Fibroblast of skin of left biceps (primary cell): ENCODE measurements at places on chromosomes 6 and 20.

- DNase-seq: no peak
These were observed 239.7 kb downstream of the TTLL2 start for GRCh38 chr6:167564416-167565250.

- DNase-seq: no peak
These were observed 56.9 kb downstream of the LY86 start for GRCh38 chr6:6645261-6645917.

DNA sequence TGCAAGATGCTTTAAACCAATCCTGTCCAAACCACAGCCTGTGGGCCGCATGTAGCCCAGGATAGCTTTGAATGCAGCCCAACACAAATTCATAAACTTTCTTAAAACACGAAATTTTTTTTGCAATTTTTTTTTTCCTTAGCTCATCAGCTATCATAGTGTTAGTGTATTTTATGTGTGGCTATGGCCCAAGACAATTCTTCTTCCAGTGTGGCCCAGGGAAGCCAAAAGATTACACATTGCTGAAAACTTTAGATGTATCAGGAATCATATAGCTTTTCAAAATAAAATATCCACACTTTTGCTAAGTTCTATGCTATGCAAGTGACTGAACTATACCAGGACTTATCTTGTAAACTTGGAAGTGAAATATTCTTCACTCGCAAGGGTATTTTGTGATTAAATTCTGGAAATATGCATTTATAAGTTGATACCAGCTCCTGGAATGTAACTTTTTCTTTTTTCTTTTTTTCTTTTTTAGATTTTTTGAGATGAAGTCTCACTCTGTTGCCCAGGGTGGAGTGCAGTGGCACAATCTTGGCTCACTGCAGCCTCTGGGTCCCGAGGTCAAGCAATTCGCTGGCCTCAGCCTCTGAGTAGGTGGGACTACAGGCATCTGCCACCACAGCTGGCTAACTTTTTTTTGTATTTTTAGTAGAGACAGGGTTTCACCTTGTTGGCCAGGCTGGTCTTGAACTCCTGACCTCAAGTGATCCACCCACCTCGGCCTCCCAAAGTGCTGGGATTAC is 49.8 kb downstream of the MTHFD1L start:
- DNase-seq: no peak

DNA sequence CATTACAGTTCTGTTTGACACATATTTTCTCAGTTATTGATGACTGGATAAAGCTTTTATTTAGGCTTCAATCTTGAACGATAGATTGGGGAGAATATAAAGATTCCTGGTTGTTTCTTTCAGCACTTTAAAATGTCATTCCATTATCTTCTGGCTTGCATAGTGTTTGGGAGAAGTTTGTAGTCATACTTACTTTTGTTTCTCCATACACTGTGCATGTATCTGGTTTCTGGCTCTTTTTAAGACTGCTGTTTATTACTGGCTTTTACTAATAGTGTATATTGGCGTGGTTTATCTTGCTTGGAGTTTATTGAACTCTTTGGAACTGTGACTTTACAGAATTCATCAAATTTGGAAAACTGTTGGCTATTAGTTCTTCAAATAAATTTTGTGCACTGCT is 49.2 kb downstream of the RGS17 start:
- DNase-seq: no peak

DNA sequence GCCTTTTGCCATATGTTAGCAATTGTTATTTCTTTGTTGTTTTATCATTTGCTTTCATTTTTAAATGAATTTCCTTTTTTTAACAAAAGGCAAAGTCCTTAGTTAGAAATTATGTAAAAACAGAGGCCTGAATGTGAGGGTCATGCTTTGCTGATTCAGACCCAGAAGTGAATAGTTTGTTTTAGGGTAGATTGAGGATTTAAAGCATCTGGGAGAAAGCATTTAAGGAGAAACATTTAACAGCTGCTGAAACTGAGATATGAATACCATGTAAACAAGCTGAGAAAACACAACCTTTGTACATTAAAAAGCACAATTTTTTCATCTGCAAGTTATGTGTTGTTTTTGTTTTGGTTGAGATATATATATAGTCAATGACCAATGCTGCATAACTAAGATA is 8.0 kb downstream of the HTR1B start:
- no peak for DNase-seq

DNA sequence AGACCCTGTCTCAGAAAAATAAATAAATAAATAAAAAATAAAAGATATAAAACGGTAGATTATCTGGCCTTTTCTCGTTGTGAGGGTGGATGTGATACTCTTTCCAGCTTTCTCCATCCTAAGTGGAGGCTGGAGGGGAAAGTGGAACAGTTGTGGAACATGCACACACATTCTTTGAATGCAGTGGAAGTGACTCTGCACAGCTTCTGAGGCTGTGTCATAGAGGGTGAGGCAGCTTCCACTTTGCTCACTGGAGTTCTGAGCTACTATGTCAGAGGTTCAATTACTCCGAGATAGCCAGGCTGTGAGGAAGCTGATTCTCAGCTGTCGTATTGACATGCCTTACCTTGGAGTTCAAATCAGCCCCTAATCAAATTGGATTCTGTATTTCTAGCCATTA is 82.2 kb downstream of the CHMP4B start:
- DNase-seq: no peak

GRCh38 chr20:7379621-7380220 is 560.5 kb downstream of the HAO1 start:
- peak; percentile 19 for DNase-seq

- no peak for DNase-seq
These were observed 56.5 kb downstream of the TCP11 start for GRCh38 chr6:35084511-35085203.

DNA sequence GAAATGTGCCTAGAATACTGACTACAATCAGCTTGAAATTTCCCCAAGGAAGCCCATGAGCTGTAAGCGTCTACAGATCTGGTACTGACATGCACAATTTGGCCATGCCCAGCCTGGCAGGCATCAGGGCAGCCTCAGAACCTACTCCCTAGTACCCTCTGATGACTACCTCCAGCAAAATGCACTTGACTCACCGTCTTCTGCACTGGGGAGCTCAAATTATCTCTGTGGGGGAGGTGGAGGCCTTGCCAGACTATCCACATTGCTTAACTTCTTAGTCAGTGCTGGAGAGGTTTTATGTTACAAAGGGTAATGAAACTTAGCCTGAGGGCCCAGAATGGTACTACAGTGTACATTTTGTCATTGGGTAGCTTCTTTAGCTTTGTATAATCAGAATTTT is 126.0 kb upstream of the ADGRF1 start:
- peak; percentile 77 for DNase-seq

DNA sequence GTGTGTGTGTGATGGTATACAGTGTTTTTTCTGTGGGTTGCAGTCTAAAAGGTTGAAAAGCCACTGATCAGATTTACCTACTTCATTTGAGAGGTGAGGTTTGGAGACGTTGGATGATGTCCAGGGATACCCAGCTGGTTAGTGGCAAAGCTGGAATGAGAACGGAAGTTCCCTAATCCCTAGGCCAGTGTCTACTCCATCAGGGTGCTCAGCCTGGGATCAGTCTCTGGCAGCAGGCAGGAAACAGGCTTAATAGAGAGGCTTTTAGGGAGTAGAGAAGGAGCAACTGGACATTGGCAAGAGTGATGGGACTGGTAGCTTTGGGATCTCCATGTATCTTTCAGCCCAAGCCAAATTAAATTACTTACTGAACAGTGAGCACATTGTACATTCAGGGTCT is 80.7 kb downstream of the C6orf52 start:
- no peak for DNase-seq

GRCh38 chr6:45697605-45698004 is 318.1 kb downstream of the CLIC5 start:
- DNase-seq: peak; percentile 92

DNA sequence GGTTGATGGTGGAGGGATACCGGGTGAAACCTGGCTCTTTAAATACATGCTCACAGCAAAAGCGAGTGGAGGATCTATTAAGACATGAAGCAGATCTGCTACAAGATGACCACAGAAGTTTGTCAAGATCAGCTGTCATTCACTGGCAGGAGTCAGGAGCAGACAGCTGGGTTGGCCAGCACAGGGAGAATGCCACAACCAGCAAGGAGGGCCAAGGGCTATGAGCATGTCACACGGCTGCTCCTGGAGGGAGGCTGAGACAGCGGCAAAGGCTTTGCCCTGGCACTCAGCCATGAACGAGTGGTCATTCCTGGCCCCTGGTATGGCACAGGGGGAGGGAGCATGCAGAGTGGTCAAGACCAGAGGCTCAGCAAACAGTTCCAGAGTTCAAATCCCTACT is 77.6 kb downstream of the POPDC3 start:
- DNase-seq: no peak

DNA sequence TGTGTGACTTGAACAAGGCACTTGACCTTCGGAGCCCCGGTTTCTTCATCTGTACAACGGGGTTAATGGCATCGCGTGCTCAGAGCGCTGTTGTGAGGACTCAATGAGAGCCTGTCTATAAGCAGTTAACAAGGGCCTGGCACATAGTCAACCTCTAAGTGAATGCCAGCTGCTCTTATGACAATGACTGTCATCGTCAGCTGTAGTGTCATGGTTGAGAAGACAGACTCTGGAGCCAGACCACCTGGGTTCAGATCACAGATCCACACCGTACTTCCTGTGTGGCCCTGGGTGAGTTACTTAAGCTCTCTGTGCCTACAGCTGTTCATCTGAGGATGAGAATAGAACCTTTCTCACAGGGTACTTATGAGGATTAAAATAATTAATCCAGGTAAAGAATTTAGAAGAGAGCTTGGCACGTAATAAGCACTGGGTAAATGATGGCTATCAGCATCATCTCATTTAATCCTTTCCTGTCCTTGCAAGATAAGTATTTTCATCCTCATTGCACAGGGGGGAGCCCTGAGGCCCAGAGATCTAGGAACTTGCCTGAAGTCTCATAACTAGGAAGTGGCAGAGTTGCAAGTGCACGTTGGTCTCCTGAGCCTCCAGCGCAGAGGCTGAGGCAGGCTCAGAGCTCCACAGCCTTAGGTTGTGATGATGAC is 105.3 kb downstream of the EYA2 start:
- no peak for DNase-seq

DNA sequence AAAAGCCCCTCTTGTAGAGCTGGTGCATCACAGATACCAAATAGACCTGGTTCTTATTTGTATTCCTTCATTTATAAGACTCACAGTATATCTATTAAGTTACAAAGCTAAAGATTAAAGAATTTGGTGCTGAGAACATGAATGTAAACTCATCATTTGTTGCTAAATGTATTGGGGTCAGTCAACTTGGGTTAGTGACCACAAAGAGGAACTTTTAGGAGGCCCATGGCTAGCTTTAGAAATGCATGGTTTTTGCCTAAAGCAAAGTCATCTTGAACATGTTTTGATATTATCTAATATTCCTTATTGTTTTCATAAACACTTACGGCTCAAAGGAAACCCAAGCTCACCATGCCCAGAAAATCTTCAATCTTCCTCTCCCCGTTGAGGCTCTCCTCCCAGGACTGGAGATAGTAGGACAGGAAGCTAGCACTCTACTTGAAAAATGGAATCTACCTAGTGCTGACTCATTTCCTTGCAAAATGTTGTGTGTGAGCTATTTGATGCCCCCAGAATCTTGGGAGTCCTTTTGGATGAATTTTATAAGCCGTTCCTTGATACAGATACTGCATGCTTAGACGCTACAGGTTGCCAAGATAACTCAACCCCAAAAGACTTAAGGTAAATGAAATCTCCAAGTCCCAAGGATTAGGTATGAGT is 121.4 kb downstream of the BMP2 start:
- DNase-seq: no peak

DNA sequence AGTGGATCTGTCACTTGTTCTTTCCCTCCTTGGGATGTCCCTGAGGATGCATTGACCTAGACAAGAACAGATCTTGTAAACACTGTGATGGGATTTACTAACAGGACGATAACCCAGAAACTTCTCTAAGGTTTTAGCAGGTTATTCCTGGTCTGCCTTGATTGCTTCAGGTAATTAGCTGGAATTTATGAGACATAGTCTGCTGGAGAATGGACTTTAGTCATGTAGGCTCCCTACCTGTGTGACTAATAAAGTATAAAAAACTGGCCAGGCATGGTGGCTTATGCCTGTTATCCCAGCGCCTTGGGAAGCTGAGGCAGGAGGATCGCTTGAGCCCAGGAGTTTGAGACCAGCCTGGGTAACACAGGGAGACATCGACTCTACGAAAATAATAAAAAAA is 96.1 kb downstream of the PAK5 start:
- no peak for DNase-seq

- no peak for DNase-seq
These were observed 84.8 kb downstream of the LRRC1 start for GRCh38 chr6:53879608-53880007.

- no peak for DNase-seq
These were observed 71.9 kb downstream of the MDGA1 start for GRCh38 chr6:37625591-37626374.

DNA sequence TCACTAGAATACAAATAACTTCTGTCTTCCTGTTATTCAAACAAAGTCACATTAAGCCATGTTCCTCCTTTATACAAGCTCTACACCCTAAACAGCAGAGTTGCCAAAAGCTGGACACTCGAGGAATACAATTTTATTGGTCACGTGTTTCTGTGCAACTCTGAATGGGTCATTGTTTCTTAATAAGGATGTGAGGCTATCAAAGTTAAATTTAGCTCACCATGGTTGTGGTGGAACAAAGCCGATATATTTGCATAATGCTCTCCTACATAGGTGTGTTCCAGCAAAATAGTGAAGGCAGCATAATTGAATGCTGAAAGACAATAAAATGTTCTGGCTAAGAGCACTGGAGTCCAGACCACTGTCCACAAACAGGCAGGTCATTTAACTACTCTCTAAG is 36.9 kb upstream of the CD2AP start:
- DNase-seq: no peak

DNA sequence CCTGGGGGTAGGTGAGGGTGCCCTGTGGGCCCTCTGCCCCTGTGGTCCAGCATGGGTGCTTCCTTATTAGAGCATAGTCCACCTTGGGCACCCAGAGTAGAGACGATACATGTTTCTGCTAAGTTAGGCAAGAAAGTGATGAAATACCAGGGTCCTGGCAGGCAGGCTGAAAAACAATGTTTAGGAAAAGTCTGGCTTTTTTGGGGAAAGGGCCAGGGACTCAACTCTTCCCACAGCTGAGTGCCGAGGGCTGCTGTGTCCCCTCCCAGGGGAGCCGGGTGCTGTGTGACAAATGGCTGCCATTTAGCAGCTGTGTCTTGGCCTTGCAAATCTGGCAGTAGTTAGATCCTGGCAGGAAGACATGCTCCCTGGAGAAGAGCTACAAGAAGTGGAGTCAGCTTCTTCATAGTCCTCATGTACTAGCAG is 61.5 kb downstream of the RREB1 start:
- no peak for DNase-seq
